ENCODE measurements at places on chromosomes 3 and 15.

DNA sequence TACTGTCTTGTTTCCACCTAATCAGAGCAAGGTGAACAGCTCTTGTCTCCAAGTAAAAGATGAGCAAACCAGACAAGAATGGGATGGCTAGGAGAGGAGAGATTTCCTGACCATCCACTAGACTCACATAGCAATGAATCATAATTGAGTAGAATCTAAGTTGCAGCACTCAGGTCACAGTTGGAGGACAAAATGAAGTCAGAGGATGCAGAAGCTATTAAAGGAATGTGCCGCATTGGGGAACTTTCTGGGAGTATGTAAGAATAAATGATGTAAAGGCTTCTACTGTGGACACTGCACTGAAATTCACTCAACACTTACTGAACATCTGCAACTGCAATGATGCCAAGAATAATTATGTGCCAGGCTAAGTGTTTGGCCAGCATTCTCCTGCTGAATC is 217.4 kb upstream of the WNT5A start:
- no peak for DNase-seq

GRCh38 chr3:72756900-72757299 is 91.3 kb downstream of the SHQ1 start:
- DNase-seq: no peak

- no peak for DNase-seq
These were observed 22.5 kb upstream of the TSC22D2 start for GRCh38 chr3:150385296-150386242.

DNA sequence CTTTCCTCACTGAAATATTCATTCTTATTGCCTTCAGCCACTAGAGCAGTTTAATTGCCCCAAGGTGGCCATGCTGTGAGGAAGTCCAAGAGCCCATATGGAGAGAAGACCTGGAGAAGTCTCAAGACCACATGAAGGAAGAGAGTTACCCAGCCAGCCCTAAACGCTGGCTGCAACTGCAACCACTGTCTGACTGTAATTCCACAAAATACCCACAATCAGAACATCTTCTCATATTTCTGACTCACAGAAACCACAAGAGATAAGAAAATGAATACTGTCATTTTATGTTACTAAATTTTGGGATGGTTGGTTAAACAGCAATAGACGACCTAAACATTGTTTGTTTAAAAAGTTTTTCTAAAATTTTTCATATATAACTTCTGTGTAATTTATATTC is 14.7 kb upstream of the SST start:
- no peak for DNase-seq
